ENCODE measurements at places on chromosomes 5 and 9. TPM values are rescaled to one million over a fixed set of nuclear protein-coding genes. Genes with fewer than 3 reads are reported as not detected.

C1QTNF3 gene
- 0.36 TPM for total RNA-seq

ANKRD18B gene
- total RNA-seq: 3.1 TPM

AK8 gene
- total RNA-seq: 0.14 TPM

UGT3A2 gene
- not detected for total RNA-seq

RAB14 gene
- 16.7 TPM for total RNA-seq

CLINT1 gene
- total RNA-seq: 55.1 TPM

GRCh38 chr5:117143406-117143805 lies 568.8 kb upstream of the SEMA6A start:
- DNase-seq: peak; percentile 27

GRCh38 chr5:15835514-15835913 lies 335.5 kb downstream of the FBXL7 start:
- no peak for DNase-seq

DNA sequence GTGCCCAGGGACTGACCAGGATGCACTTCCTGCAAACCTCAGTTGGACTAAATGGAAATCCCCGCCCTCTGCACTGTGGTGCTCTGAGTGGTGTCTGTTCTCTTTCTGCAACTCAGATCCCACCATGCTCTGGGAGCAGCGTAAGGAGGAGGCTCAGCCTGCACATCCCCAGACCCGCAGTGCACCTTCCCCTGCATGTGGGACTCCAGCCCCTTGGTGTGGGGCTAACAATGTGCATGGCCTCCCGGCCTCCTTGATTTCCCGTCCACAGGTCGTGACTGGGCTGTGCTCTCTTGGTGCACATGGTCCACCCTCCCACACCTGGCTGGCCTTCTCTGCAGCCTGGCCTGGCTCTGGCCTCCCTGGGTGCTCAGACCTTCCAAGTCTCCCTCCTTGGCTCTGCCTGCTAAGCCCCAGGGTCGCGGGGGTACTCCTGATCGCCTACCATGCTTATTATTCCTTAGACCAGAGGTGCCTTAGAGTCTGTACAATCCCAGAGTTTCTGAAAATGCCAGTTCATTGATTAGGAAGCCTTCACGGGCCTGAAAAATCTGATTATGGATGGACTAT lies 397.5 kb downstream of the IRX2 start:
- no peak for DNase-seq

GRCh38 chr9:18429070-18429469 lies 44.9 kb upstream of the ADAMTSL1 start:
- no peak for DNase-seq

DNA sequence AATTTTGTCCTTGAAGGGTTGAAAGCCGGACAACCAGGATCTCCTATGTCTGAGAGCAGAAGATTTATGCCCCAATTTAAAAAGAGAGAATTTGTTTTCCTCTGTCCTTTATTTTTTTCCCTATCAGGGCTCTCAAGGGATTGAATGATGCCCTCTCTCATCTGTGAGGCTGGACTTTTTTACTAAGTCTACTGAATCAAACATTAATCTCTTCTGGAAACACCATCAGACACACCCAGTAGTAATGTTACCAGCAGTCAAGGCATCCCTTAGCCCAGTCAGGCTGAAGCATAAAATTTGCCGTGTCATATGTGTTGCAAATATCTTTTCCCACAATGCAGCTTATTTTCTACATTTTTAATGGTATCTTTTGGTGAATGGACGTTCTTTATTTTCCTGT lies 1497.9 kb downstream of the MAT2B start:
- DNase-seq: no peak

DNA sequence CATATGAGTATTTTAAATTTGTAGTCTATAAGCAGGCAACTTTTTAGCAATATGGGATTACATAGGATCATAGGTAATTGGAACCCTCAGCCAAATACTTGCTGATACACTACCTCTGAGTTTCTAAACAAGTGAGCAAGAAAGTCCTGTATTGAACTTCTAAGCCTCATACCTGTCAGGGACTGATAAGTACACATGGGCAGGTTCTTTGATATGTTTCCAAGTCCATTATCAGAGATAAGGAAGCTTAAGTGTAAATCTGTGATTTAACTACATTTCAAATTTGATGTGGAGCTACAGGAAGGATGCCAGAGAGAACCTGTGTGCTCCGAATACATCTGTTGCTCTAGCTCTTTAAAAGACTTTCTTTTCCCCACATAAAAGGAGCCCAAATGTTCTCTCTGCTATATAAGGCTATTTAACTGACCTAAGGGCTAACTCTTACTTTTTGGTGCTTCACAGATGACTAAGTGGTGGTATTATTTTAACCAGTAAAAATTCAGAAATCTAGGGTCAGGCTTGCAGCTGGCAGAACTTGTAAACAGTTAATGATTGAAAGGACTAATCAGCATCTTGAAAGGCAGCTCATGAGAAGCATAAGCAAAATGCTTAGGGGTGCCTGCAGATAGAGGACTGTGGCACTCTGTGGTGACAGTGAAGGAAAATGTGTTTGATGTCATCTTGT lies 228.6 kb downstream of the NR3C1 start:
- DNase-seq: peak; percentile 74

DNA sequence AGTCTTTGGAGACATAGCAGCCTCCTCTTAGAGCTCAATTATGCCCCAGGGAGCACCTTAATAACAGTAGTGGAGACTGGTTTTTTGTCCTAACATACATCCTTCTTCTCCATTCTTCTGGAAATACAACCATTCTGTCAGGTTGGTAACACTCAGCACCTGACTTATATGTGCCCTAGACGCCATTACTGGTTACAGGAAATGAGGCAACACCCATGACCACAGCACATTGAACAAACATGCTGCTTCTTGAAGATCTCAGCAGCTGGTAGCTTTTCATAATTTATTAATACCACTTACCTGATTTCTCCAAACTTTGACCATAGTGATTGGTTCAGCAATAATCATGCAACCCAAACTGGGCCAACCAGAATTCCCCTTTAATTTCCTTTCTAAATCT lies 25.1 kb upstream of the TRPM3 start:
- no peak for DNase-seq

DNA sequence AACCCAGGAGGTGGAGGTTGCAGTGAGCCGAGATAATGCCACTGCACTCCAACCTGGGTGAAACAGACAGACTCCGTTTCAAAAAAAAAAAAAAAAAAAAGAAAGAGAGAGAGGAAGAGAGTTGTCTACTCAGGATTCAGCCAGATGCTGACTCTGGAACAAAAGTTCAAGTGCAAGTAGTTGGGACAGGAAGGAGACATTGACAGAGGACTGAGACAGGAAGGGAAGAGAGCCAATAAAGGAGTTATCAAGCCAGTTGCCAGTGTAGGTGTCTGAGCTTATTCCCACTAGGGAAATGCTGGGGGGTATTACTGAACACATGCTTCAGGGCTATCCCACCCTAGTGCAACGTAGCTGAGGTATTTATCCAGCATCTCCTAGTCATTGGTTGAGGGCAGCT lies 147.7 kb upstream of the SLC1A3 start:
- no peak for DNase-seq

GRCh38 chr5:124132843-124133242 lies 613.6 kb downstream of the ZNF608 start:
- DNase-seq: no peak

- peak; percentile 85 for DNase-seq
Observed at GRCh38 chr5:68318955-68319705, 103.6 kb downstream of the PIK3R1 start.

DNA sequence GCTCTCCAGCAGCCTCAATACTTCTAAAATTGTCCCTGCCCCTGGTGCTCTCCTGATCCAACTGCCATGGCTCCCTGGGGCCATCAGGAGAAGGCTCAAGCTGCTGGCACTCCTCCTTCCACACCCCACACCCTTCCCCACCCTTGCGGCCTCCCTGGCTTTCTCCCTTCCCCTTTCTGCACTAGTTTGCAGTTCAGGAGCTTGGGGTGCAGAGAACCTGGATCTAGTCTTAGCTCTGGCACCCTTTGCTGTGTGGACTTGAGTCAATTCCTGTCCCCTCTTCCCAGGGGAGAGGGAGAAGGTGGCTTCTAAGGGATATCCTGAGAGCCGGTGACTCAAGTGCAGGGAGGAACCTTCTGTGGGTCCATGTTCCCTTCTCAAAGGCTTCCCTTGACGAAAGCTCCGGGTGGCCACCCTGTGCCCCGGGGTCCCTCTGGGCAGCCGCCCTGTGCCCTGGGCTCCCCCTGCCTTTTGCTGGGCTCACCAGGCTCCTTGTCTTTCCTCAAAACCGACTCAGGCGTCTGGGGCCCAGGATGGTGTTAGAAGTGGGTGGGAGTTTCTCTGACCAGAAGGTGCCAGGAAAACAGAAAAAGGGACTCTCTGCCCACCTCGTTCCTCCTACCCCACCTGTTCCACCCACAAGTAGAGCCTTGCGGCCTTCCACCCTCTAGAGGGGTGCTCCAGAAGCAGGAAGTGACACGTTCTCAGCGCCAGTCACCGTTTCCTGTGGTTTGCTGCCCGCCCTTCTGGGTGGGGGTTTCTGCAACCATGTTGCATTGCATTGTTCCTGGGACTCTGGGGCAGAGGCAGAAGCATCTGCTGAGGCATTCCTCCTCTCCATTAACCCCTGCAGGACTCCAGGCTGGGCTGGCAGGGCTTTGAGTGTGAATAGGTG lies 15.0 kb downstream of the GLIPR2 start:
- no peak for DNase-seq

DNA sequence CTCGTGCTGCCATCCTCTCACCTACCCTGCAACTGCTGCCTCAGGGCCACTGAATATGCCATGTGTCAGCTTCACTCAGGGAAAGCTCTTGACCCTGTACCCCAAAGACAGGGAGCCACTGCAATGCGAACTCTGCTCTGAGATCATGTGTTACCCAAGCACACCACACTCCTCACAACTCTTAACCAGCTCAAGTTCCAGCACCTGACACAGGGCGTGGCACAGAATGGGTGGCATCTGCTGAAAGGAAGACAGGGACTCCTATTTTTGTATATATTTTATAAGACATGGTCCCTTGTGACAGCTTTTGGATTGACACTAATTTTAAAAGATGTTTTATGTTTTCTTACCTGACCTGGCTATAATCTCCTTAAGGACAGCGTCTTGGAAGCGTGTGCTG lies 10.7 kb downstream of the PHYKPL start:
- no peak for DNase-seq

GRCh38 chr5:119071561-119071995 lies 691 bp downstream of the DMXL1 start:
- no peak for DNase-seq

DNA sequence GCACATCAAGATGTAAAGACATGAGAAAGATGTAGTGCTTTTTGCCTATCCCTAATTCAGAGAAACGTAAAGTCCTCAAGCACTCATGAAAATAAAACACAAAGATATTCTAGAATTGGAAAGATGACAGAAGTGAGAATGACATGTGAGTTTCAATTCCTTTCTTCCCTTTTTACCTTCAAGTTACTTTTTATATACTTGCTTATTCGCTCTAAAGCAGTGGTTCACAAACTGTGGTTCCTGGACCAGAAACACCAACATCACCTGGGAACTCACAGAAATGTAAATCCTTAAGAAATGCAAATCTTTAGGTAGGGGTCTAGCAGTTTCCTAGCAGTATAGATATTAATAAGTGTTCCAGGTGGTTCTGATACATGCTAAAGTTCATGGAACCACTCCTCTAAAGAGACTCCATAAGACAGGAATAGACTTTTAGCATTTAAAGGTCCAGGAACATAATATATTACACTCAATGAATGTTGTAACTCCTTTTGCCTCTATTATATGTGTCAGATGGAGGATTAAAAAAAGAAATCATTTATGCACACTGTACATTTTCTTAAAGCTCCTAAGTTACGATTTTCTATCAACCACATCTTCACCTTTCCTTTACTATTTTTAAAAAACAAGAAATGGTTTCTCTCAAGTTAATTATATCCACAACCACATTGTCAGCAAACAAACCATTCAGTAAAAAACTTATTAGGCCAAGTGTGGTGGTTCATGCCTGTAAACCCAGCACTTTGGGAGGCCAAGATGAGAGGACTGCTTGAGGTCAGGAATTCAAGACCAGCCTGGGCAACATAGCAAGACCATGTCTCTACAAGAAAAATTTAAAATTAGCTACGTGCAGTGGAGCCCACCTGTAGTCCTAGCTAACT lies 39.9 kb downstream of the ERP44 start:
- DNase-seq: no peak

Data from epithelial cell of proximal tubule (primary cell).